Stimulated activated CD8-positive, alpha-beta memory T cell treated with anti-CD3 and anti-CD28 coated beads, Interleukin-4, amount 100 ng/mL, for 1 hour (primary cell): ENCODE measurements at places on chromosomes 7 and 10.

DNA sequence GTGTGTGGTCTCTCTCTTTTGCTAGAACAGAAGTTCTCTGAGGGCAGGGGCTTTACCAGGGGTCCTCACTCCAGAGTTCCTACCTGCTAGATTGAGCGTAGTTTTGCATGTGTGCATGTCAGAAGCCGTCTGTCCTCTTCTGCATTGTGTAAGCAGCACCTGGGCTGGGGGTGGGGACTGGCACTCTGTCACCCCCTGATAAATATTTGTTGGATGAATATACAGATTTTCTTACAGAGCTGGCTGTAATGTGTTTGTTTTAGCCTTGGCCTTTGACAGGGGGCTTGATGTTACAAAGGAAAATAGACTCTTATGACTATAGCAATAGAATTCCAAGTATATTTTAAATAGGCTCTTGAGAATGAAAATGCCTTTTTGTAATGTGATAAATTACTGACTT lies 46.6 kb downstream of the WDR37 start:
- DNase-seq: no peak

DNA sequence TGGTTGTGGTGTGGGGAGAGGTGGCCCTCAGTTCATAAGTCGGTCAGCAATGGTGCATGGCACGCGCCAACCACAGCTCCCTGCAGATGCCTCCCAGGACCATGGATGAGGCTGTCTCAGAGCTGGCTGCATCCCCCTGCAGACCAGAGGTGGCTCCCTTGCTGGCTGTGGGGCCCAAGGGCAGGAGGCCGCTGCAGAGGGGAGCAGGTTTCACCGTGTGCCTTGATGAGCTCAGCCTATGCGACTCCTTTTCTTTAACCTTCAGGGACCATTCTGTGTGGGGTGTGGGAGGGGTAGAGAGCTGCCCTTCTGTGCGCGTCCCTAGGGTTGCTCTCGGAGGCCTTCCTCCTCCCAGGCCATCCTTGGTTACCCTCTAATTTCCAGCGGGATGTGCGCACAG lies 152.4 kb downstream of the ACTR3B start:
- DNase-seq: no peak

GRCh38 chr10:93386631-93387369 lies 95.3 kb downstream of the MYOF start:
- DNase-seq: no peak

DNA sequence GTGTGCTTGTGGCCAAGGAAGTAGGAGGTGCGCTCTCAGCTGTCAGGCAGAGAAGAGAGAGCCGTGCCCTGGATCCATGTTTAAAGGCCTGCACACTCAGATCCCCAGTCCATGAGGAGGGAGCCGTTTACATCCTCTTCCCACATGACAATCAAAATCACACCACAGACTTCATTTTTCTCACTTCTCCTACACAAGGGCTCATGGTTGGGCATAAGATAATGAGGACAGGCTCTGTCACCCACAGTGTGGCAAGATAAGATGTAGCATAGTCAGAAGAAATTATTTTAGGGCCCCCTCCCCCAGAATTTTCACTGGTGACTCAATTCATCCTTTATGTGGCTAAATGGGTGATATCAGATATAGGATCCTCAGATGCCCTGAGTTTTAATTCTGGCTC lies 35.9 kb upstream of the INHBA start:
- DNase-seq: no peak

DNA sequence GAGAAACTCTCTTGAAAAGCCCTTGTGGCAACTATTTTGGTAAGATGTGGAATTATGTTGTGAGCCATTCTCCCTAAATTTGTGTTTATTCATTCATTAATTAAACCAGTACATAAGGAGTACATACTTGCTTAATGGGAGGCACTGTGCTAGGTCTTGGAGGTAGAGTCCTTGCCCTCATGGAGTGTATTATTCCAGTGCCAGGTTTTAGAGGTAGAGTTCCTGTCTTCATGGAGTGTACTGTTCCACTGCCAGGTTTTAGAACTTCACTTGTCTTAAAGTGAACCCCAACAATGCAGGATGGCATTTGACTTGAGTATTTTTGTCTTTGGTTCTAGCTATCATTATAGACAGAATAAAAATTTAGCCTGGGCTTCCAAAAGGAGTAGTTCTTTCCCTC lies 8.8 kb downstream of the MXI1 start:
- no peak for DNase-seq

GRCh38 chr10:68900427-68901104 lies 549 bp upstream of the DDX50 start:
- no peak for DNase-seq

DNA sequence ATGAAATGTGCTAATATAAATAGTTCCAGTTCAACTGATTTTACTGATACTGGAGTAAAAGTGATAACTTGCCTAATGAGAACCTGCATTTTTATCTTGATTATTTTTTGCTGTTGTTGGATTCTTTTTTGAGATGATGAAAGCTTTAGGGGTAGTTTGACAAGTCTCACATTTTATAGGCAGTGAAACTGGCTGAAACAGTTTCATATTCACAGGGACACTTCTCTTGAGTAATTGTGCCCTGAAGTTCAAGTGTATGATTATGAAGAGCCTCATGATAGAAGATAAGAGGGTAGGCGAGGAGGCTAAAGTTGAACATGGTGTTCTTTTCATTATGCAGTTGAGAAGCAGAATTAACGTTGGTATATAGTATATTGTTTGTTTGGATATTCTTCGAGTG lies 5.1 kb downstream of the AUTS2 start:
- no peak for DNase-seq

DNA sequence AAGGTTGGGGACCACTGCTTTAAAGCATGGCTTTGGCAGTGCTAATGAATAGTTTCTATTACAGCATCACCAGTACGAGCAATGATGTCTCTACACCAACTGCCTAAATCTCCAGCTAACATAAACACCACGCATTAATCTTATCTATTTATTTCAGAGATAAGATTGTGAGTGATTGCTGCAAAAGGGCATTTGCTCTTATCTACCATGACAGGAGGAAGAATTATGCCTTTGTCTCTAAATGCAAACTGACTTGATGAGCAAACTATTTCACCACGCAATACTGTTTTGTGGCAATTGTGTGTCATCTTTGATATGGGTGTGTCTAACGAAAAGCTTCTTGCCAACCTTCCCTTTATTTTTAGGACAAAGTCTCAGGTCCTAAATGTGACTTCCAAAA lies 684.9 kb downstream of the SORCS1 start:
- no peak for DNase-seq

- DNase-seq: no peak
Observed at GRCh38 chr7:139730746-139731612, 46.8 kb downstream of the HIPK2 start.

DNA sequence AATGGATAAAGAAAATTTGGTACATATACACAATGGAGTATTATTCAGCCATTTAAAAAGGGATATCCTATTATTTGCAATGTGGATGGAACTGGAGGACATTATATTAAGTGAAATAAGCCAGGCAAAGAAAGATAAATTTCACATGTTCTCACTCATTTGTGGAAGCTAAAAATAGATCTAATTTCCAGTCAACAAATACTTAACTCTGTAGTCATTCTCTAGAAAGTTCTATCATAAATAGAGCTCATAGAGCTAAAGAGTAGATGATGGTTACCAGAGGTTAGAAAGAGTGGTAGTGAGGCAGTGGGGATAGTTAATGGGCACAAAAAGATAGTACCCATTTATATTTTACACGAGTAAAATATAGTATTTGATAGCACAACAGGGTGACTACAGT lies 104.2 kb upstream of the SLC13A1 start:
- no peak for DNase-seq

GRCh38 chr10:3852147-3852904 lies 67.3 kb upstream of the KLF6 start:
- peak; percentile 27 for DNase-seq

DNA sequence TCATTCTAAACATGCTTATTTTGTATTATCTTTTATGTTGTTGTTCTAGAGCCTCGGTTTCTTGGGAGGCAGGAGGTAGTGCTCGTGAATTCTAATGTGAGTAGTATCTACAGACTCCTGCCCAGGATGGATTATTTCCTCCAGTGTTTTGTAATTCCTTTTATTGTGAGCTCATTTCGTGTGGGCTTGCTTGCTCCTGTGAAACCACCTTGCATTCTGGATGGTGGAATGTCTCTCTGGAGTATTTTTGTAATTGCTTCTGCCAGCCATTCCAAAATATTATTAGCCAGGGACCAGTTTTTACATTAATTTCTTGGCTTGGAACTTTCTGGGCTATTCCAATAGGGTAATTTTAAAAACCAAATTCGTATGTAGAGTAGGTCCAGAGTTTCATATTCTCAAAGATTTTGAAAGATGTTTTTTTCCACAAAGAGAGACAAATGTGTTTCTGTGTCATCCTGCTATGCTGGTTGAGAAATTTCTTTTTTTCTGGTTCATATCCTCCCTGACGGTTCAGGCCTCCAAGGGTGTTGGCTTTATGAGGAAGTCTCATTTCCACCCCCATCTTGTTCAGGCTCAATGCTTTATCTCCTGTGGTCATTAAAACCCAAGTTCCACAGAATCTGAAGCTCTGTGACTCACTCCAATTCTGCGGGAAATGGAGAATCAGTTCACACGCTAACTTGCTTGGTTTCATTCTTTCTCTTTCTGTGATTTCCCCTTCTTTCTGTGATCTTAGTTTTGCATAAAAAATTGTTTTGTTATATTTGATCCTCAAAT lies 41.7 kb upstream of the CALD1 start:
- DNase-seq: no peak

DNA sequence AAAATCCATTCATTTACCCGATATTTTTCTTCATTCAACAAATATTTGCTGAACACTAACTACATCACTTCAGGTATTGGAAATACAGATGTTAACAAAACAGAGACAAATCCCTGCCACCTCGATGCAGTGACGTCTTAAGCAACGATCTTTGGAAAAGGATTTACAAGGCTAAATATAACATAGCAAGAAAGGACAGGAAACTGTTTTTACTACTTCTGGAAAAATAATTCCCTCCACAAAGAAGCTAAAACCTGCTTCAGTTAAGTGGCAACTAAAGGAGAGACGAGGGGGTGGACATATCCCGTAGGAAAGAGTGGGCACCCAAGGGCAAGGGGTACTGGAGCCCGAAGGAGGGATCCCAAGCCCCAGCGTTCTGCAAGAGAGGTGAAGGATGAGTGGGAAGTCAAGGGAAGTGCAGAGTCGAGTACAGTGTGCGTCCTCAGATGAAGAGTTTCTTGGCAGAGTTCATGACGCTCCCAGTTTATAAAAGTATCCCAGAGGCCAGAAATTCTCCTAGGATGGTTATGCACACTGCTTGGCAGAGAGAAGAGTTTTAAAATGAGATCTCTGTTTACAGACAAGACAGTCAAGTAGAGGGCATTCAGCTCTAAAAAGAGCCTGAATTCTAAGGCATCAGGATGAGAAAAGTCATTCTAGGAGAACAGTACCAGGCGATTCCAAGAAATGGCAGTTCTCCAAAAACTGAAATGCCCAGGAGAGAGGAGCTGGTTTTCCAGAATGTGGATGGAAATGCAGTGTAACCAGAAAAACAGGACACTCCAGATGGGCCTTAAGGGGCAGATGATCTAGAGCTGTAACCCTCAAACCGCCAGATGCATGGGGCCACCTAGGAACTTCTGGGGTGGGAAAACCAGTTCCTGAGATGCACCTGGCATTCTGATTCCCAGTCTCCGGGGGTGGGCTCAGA lies 97.3 kb downstream of the GRB10 start:
- DNase-seq: no peak

DNA sequence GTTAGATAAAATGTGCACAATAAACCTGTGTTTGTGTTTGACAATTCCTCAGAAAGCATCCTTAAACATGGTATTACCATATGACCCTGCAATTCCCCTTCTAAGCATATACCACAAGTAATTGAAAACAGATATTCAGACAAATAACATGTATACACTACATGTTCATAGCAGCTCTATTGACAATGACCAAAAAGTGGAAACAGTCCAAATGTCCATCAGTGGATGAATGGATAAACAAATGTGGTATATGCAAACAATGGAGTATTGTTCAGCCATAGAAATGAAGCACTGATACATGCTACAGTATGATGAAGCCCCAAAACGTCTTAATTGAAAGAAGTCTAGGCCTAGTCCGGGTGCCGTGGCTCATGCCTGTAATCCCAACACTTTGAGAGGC lies 280.1 kb downstream of the OTUD1 start:
- no peak for DNase-seq

GRCh38 chr7:84841809-84842208 lies 345.0 kb downstream of the SEMA3D start:
- DNase-seq: no peak

DNA sequence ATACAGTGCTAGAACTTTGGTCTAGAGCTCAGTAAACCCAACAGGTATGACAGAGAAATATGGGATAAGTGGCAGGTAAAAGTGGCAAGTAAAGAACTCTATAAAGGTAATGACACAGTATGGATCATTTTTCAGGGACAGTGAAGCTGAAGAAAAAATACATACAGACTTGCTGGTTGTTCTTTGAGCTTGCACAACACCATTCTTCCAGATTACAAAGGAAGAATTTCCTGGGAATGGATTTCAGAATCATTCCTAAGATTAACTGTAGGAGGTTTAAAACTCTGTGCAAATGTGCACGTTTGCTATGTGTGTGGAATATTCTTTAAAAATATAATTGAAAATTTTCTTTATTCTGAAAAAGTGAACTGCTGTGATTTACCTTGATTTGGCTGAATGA lies 36.0 kb downstream of the PHF14 start:
- DNase-seq: no peak

DNA sequence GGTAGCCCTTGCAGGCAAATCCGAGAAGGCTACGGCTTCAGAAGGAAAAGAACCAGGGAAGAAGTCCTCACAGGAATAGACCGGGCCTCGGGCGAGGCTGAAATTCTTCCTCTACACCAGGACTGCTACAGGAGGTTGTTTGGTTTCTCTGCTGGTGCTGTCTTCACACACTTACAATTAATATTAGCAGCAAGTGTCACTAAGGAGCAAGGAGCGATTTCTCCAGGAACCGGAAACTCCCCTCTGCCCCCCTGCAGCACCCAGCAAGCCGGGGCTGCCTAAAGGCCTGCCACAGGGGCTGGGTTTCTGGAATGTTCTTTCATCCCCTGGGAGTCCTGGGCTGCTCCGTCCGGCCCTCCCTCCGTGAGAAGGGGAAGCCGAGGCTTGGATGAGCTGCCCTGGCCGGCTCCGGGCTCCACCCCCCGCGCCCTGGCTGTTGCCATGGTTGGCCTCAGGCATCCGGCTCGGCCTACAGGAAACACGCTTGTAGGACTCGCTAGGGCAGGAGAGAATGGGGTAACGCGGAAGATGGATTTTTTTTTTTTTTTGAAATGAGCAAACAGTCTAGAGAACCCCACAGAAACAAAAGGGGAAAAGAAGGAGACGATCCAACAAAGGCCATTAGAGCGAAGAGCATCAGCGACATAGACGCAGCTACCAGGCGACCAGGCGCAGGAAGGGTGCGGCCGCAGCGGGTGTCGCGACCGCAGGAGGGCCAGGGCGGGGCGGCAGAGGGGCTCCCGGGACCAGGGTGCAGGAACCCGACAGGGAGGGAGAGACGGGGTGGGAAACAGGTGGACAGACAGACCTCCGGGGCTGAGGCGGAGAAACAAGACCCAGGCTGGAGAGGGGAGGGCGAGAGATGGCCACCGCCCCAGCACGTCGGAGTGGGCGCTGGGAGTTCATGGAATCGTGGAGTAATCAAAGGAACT lies 33.0 kb downstream of the EN2 start:
- DNase-seq: no peak
